ENCODE measurements at places on chromosomes 5 and 9. TPM values are rescaled to one million over a fixed set of nuclear protein-coding genes. Genes with fewer than 3 reads are reported as not detected.

FOXD4 gene
- total RNA-seq, result 0.24 TPM

ASPN gene
- total RNA-seq, result not detected

DNA sequence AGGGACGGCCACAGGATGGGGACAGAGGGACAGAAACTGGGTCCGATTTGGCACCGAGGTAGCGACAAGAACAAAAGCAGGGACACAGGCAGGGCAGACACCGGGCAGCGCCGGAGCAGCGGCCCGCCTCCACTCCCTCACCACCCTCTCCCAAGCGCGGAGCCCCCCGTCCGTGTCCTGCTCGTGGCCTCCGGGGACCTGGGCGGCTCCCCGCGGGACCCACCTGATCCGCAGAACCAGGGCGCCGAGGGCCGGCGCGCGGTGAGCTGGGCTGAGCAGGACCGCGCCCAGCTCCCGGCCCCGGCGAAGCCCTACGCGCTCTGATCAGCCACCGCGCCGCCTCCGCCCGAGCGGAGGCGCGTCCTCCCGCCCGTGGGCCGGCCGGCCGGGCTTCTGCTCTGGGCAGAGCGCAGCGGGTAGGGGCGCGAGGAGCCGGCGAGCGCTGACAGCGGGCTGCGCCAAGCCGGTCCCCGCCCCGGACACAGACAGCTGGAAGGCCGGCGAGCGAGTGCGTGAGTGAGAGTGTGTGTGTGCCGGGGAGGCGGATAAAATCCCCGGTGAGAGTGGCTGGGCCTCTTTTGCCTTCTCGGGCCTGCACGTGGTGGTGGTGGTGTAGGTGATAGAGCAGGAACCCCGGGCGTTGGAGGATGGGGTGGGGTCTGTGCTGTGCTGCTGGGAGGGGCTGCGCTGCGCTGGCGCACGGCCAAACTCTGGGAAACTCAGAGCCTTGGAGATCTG is at the start of gene GGTA1:
Gene GGTA1 (minus strand): TSS at position 418 of the 738 bp plus-strand sequence. CDS start 31,922 bp downstream, outside the sequence.
- DNase-seq, result no peak

DNA sequence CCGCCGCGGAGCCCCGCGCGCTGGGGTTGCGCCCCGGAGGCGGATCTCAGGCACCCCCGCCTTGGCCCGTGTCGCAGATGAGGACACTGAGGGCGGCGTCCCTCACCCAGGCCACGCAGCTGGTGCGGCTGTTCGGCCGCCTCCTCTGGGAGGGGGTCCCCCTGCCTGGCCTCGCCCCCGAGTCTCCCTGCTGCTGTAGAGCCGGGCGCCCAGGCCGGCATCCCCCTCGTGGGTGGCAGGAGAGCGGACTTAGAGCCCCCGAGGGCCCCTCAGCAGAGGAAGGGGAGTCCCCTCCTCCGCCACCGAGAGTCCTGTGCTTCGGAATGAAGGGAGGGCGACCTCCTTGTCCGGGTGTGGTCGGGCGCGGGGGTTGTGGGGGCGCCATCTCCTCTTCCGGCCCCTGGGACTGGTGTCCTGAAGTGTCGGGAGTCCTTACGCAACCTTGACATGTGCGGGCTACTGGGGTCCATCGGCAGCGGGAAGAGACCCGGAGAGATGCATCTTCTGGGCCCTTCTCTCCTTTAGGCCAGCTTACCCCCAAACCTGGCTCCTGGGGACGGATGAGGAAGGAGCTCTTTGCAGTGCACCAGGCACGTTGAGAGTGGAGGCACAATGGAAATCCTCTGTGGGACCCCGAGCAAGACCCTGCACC is 11.7 kb upstream of the EXOSC2 start:
- DNase-seq, result peak; percentile 31

GRCh38 chr5:163094492-163095180 is 342.8 kb upstream of the CCNG1 start:
- DNase-seq, result no peak

DNA sequence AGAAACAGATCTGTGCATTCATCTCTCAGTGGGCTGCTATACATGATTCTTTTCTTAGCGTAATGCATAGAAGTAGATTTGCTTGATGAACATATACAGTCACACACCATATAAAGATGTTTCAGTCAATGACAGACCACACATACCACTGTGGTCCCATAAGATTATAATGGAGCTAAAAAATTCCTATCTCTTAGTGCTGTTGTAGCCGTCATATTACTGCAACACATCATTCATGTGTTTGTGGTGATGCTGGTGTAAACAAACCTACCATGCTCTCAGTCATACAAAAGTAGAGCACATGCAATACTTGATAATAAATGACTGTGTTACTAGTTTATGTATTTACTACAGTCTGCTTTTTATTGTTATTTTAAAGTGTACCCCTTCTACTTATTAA is 214.3 kb downstream of the ARHGAP26 start:
- DNase-seq, result peak; percentile 60

BAAT gene
- not detected for total RNA-seq

- DNase-seq, result no peak
Measured at GRCh38 chr5:5217371-5217770, 77.2 kb downstream of the ADAMTS16 start.

DNA sequence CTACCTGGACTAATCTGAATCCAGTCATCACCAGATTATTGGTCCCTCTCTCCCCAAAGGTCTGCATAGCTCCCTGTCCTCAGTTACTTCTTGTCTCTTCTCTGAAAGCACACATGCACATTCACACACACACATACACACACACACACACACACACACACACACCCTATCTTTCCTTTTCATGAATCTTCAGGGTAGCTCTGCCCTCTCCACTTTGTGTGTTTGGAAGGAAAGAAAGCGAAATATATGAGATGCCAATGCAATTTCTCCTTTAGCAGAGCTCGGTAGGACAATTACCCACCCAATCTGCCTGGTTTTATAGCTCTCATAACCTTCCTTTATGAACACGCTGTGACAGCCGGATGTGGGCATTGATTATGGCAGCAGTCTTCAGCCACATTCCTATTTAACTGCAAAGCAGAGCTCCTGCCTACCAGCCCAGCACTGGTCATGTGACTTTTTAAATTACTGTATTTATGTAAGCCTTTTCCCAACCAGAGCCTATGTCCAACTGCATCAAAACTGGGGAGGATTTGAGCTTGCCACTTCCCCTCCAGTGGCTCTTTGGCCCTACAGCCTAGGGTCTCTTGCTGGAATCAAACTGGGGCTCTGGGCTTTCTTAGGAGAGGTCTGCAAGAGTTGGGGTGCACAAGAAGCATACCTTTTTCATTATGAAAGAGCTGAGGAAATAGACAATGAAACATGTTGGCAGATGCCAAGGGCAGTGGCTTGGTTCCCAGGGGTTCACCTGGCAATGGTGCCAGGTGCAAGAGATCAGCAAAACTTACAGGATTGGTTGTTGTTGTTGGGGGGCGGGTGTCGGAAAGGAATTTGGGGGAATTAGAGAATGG is 20.8 kb upstream of the MATR3 start:
- no peak for DNase-seq

DNA sequence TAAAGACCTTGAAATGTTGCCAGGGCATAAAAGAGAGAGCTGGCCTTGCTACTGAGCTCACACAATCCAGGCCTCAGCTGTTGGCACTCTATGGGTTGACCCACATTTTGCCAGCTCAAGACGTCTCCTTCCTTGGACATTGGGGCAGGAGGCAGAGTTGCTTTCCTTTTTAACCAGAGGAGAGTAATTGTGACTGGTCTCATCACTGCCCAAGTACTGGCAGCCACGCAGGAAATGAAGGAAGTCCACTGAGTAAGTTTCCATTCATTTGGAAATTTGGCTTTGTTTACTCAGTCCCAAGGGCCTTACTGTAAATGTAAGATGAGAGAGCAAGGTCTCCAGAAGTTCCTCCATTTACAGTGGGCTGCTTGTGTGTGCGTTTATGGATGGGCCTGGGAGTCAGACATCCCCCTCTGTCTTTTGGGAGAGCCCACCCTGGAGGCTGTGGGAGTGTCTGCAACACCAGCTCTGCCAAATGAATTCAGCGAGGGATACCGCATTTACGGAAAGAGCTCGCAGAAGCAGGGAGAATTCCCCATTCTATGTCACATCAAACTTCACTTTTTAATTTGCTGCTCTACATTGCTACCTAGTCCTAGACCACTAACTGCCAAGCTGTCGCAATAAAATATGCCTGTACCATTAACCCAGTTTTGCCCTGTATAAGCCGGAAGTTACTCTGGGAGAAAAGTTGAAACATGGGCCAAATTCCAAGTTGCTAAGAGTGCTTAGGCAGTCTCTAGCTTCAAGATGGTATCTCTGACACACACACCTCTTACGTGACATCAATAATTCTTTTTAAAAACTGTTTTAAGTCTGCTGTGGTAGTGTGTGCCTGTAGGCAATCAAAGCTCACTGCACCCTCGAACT is 24.5 kb upstream of the PDZD2 start:
- DNase-seq, result no peak

GRCh38 chr5:32961059-32961415 is 249.9 kb downstream of the NPR3 start:
- no peak for DNase-seq

MYMK gene
- not detected for total RNA-seq

DNA sequence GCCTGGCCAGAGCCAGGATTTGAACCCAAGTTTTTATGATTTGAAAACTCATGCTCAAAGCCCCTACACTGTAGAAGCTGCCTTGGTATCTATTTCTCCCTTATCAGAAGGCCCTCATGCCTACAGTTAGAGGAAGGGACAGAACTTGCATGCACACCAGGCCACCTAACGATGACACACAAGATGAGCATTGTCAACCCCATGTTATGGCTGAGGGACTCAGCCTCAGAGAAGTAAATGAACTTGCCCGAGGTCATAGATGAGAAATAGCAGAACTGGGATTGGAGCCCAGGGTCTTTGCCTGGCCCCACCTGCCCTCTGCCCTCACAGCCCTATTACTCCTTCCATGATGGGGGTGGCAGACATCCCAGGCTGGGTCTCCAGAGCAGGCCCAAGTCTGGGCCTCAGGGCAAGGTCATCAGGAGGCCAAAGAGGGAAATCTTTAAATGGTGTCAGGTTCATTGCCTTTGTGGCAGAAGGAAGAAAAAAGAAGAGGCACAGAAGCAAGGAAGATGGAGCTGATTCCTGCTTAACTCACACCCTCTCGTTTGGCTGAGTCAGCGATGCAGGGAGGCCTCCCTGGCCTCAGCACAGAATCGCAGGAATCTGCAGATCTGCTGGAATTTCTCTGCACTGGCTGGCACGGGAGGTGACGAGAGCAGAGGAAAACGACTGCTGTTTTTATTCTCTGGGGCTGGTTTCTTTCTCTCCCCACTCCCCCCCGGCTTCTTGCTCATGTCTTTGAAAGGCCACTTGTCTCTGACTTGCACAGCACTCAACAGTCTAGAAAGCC is 20.6 kb upstream of the CRB2 start:
- DNase-seq, result peak; percentile 28

- DNase-seq, result peak; percentile 94
Measured at GRCh38 chr5:159017786-159018185, 81.9 kb downstream of the EBF1 start.

DNA sequence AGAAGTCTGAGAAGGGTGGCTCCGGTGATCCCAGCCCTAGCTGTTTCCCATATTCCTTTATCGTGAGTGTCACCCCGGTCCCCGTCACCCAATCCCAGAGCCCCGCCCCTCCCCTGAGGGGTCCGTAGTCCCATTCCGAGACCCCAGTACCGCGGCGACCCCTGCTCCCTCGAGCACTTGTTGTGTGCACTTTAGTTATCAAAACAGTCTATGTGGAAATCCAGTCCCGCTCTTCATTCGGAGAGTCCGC is 223 bp downstream of the LRSAM1 start:
- DNase-seq, result no peak

- DNase-seq, result no peak
Measured at GRCh38 chr5:134813407-134813806, 32.4 kb upstream of the C5orf24 start.

DNA sequence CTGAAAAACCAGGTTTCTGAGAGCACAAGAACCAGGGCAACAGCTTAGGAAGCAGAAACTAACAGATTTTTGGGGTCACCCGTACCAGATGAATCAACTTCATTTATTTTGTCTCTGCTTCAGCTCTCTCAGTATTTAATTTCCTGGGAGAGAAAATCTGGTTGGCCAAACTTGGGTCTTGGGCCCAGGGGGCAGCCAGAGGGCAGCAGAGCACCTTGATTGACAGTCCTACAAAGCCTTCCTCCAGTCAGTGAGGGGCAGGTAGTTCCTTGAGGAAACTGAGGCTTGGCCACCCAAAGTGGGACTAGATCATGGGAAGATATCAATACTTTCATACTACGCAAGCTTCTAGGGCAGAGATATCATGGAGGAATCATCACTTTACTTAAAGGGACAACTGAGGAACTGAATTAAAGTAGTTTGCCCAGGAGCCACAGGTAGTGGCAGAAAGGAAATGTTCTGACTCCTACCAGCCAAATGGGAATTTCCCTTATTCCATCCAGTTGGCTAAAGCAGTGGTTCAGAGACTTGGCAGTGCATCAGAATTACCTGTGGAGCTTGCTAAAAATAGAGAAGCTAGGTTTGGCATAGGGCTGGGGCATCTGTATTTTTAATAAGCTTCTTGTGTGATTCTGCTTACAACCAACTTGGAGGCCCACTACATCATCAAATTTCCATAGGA is 21.5 kb upstream of the ARHGAP26 start:
- DNase-seq, result no peak

GRCh38 chr5:179991106-179991505 is 80.5 kb downstream of the RNF130 start:
- no peak for DNase-seq

- peak; percentile 80 for DNase-seq
Measured at GRCh38 chr5:38783011-38783561, 62.7 kb upstream of the OSMR start.

DNA sequence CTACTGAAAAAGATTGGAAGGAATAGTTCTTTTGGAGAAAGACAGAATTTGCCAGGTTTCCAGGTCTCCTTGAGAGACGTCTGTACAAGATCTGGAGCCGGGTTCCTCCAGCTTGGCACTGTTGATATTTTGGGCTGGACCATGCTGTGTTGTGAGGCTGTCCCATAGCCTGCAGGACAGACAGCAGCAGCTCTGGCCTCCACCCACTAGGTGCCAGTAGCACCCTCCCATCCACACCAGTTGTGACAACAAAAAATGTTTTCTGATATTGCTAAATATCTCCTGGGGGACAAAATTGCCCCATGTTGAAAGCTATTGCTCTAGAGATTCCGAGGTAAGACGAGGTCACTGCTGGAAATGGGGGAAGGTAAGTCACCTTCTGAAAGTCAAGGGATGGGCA is 287.7 kb upstream of the DAP start:
- no peak for DNase-seq

DNA sequence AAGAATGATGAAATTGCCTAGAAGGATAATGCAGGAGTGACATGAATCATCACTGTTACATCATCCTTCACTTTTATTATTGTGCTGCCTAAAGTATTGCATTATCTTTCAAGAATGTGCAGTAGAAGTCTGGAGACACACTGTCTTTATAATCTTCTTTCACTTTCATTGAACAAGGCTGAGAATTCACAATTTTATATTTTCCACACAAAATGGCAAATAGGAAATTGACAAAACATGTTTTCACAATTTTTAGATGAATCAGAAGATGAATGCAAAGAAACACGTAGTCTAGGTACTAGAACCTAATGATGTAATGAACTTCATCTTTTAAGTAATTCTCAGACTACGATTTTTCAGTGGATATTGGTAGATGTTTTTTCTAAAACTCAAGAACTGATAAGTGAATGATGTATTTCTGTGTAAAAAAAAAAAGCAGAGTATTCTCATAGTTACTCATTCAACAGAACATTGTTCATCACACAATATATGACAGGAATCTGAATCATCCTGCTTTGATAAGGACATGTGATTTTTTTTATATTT is 131.5 kb upstream of the GRHPR start:
- DNase-seq, result no peak

TNFSF8 gene
- not detected for total RNA-seq

Measured in SJSA1 (cell line).